B cell (primary cell): ENCODE measurements at places on chromosomes 11 and 22. TPM values are rescaled to one million over a fixed set of nuclear protein-coding genes. Genes with fewer than 3 reads are reported as not detected.
A peak's percentile ranks its signal among the peaks of the same experiment; 100 is the strongest.

GRCh38 chr11:26231252-26231661, 100.7 kb upstream of the ANO3 start:
- no peak for DNase-seq
- H3K36me3 ChIP-seq: no peaks in the 10 kb centered on the region
- peaks cover 4% of the 10 kb centered on the region for H3K4me1 ChIP-seq
- no peaks in the 10 kb centered on the region for H3K27me3 ChIP-seq

Gene RCOR2
- total RNA-seq: not detected in 2 replicates

DNA sequence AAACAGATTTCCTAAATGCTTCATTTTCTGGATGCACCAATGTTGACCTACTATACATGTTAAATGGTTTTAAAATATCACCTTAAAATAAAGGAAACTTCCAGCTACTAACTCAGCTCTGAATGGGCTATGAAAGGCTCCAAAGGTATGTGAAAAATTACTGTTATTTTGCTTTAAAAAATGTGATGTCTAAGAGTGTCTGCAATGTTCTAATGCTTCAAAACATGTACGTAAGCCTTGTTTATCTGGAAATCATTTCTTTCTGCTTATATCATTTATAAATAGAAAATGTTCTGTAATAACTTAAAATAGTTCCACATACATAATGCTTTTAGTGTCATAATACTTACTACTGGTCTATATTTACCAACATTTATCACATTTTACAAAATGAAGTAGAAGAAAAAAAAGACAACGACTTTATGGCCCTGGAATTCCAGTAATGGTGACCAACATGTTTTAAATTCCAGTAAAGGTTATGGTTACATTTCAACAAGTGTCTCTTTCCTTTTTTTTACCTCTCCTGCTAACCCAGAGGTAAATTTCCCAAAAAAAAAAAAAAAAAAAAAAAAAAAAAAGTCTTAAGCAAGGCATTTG, 2.5 kb downstream of the BDNF start:
- no peak for DNase-seq
- peaks cover 30% of the 10 kb centered on the region for H3K4me1 ChIP-seq
- H3K27me3 ChIP-seq: peaks cover 45% of the 10 kb centered on the region
- no peak overlapping the region for H3K4me3 ChIP-seq
- H3K27ac ChIP-seq: no peak overlapping the region

- peaks cover 50% of the 10 kb centered on the region for H3K36me3 ChIP-seq
- no peak overlapping the region for H3K27ac ChIP-seq
- no peaks in the 10 kb centered on the region for H3K27me3 ChIP-seq
- H3K4me3 ChIP-seq: no peak overlapping the region
- H3K4me1 ChIP-seq: no peaks in the 10 kb centered on the region
Measured at GRCh38 chr11:47415949-47416472, 7.6 kb downstream of the SLC39A13 start.

DNA sequence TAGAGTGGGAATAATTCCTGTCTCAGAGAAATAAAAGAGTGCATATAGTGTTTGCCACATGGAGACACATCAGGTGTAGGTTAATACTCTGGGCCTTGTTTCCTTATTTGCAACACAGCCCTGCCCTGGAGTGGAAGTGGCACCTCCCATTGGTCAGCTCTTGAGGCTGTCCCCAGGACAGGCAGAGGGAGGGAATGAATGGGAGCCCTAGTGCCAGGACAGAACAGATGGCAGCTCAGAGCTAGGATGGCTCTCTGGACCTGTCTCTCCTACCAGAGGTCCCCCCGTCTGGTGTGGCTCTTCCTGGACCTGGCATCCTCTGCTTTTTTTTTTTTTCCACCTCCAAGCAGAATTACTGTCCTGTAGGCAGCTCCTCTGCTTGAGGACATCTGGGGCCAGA, 35.6 kb downstream of the LIMK2 start:
- H3K27ac ChIP-seq: no peak overlapping the region
- H3K4me1 ChIP-seq: peaks cover 10% of the 10 kb centered on the region
- no peak for DNase-seq
- no peaks in the 10 kb centered on the region for H3K36me3 ChIP-seq
- no peak overlapping the region for H3K4me3 ChIP-seq
- no peaks in the 10 kb centered on the region for H3K27me3 ChIP-seq

- H3K27me3 ChIP-seq: no peaks in the 10 kb centered on the region
- H3K36me3 ChIP-seq: no peaks in the 10 kb centered on the region
- no peak for DNase-seq
Measured at GRCh38 chr11:5524756-5525155, 8.3 kb upstream of the UBQLNL start.

Gene ADAMTS15
- total RNA-seq: not detected in 2 replicates

Gene AHNAK
- total RNA-seq: 228 and 229 TPM in 2 replicates

Gene CDC42EP2
- total RNA-seq: 1.1 and 1.5 TPM in 2 replicates

DNA sequence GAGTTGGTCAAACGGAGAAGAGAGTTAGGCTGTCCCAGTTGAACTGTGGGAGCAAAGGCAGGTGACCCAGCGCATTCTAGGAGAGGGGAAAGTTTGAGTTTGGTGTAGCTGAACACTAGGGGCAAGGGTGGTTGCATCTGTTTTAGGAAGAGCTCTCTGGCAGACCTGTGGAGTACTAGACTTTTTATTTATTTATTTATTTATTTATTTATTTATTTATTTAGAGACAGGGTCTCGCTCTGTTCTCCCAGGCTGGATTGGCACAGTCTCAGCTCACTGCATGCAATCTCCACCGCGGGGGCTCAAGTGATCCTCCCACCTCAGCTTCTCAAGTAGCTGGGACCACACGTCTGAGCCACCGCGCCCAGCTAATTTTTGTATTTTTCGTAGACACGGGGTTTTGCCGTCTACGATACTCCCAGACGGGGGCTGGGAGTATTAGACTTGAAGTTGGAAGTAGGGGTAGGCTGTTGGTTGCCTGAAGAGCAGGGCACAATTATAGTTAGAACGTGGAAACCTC, 950 bp upstream of the ACER3 start:
- no peak for DNase-seq
- H3K27ac ChIP-seq: no peak overlapping the region
- no peak overlapping the region for H3K4me3 ChIP-seq
- peaks cover 22% of the 10 kb centered on the region for H3K4me1 ChIP-seq

Gene RAB30
- total RNA-seq: 208 and 214 TPM in 2 replicates

DNA sequence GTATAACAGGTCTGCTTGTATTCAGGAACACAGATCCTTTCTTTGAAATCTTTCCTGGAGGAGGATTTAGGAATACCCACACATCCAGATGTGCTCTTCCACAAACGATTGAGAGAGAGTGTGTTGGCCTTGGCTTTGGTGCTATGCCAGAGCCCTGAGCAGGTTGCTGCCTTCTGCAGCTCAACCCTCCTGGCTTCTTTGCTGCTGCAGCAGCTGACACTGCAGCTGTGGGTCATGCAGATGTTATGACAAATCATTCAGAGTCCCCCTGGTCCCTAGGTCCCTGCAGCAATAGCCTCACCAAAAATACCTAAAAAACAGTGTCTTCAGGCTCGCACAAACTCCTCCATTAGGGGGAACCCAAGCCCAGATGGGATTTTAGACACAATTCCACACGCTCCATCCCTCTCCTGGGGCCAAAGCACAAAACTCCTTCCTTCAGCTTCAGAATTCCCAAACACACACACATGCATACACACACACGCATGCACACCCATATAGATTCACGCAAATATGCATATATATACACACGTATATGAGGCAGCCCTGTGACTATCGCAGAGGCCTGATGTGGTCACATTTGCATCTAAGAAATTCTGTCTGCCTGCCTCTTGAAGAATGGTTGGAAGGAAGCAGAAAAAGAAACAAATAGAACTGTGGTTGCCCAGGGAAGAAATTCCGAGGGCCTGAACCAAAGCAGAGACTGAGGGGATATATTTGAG, 35.4 kb downstream of the SLN start:
- DNase-seq: no peak
- no peaks in the 10 kb centered on the region for H3K4me1 ChIP-seq
- no peak overlapping the region for H3K27ac ChIP-seq
- no peaks in the 10 kb centered on the region for H3K36me3 ChIP-seq
- no peaks in the 10 kb centered on the region for H3K27me3 ChIP-seq

Gene LMO1
- total RNA-seq: not detected in 2 replicates

DNA sequence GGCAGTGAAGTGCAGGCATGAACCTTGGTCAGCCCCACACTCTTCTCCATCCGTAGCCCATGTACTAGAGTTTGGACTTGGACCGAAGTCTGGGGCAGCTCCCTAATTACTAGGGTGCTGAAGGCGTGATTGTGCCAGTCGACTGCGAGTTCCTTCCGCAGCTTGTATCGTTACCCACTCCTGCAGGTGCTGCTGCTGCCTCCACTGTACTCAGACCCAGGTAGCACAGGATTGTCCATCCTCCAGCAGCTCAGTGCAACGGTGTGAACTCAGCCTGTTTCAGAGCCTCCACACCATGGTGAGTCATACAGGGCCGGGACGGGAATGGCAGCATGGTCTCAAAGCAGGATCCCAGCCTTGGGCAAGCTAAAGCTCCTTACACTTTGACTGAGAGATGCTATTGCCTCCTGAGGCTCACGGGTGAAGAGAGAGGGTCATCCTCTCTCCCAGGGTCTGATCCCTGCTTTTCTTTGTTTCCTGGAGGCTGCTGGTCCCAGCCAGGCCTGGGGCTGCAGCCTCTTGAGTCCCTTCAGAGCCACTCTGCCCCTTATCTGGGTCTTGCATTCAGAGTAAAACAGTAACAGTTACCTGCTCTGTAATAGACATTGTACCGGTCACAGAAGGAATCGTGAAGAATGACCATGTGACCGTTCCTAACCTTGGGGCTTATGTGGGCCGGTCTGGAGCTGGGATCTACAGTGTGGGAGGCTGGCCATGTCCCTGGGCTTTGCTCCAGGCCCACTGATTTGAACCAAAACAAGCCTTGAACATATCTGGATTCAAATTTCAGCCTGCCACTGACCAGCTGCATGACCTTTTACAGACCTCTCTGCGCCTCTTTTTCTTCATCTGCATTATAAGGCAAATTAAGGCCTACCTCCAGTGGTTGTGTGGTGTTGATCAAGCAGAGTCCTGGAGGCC, 1.7 kb downstream of the TKFC start:
- peaks cover 4% of the 10 kb centered on the region for H3K36me3 ChIP-seq
- H3K4me1 ChIP-seq: peaks cover 35% of the 10 kb centered on the region
- peak overlapping the region; percentile 88 for H3K27ac ChIP-seq
- peak; percentile 18 for DNase-seq
- no peaks in the 10 kb centered on the region for H3K27me3 ChIP-seq

- no peak overlapping the region for H3K4me3 ChIP-seq
- no peaks in the 10 kb centered on the region for H3K27me3 ChIP-seq
- no peaks in the 10 kb centered on the region for H3K36me3 ChIP-seq
- H3K27ac ChIP-seq: no peak overlapping the region
- no peaks in the 10 kb centered on the region for H3K4me1 ChIP-seq
- no peak for DNase-seq
Measured at GRCh38 chr11:123838659-123839058, 32.5 kb upstream of the OR6M1 start.

- no peak overlapping the region for H3K4me3 ChIP-seq
- H3K36me3 ChIP-seq: peaks cover 25% of the 10 kb centered on the region
- H3K27ac ChIP-seq: no peak overlapping the region
- DNase-seq: no peak
- H3K4me1 ChIP-seq: peaks cover 9% of the 10 kb centered on the region
- no peaks in the 10 kb centered on the region for H3K27me3 ChIP-seq
Measured at GRCh38 chr22:50513175-50513574, 5.2 kb downstream of the NCAPH2 start.

DNA sequence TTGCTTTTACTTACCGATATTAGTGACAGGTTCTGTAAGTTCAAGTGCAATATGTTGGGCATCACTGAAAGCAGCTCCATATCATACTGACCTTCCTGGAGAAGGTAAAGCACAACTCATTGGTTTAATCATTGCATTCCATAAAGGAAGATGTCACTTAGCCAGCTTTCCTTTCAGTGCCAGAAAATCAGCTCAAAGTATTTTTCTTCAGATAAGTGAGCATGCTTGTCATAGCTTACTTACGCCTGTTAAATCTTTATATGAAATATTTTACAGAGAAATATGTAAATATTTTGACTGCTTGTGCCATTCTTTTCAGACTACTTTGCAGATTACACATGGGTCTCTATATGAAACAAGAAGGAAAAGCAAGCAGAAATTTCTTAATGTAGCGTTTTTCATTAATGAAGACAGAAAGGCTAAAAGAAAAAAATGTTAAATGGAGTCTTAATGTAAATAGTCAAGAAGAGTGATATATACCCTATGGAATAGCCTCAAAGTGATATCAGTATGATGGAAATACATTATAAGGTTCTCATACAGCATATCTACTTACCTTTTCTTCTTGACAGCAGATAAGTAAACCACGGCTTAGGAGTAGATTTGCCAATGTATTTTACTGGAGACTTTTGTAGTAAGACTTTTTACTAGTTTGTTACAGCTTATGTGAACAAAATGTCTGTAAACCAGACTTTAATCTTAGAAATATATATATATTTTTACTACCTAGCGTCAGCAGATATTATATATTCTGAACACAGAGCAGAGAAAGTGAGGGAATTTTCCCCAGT, 649.7 kb downstream of the METTL15 start:
- no peak overlapping the region for H3K4me3 ChIP-seq
- no peaks in the 10 kb centered on the region for H3K4me1 ChIP-seq
- DNase-seq: no peak
- no peaks in the 10 kb centered on the region for H3K36me3 ChIP-seq

GRCh38 chr22:23062616-23063538, 7.4 kb upstream of the GNAZ start:
- H3K27ac ChIP-seq: no peak overlapping the region
- DNase-seq: no peak
- H3K4me3 ChIP-seq: no peak overlapping the region
- H3K36me3 ChIP-seq: no peaks in the 10 kb centered on the region

Gene CLDN5
- total RNA-seq: not detected in 2 replicates

DNA sequence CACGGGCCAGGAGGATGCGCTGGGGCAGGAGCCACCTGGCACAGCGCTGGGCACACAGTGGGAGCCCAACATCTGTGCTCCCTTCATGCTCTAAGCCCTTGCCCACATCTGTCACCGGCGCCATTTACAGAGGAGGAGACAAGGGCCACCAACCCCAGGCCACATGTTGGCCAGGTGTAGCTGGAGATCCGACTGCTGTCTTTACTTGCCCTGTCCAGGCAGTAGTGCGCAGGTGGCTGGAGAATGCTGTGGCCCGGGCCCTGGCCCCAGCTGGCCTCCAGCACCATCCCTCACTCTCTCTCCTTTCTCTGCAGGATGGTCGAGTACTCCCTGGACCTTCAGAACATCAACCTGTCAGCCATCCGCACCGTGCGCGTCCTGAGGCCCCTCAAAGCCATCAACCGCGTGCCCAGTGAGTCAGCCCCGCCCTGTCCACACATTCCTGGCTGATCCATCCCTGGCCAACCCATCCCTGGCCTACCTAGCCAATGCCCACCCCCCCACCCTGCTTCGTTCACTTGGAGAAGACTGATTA, 48.5 kb downstream of the CACNA1I start:
- H3K36me3 ChIP-seq: no peaks in the 10 kb centered on the region
- DNase-seq: no peak
- peaks cover 27% of the 10 kb centered on the region for H3K27me3 ChIP-seq
- no peak overlapping the region for H3K27ac ChIP-seq
- H3K4me1 ChIP-seq: peaks cover 10% of the 10 kb centered on the region

Gene IRAG1
- 0.32 and 0.58 TPM in 2 replicates for total RNA-seq

GRCh38 chr11:107710301-107710700, 1.6 kb downstream of the SLN start:
- H3K4me1 ChIP-seq: no peaks in the 10 kb centered on the region
- DNase-seq: no peak
- H3K27me3 ChIP-seq: no peaks in the 10 kb centered on the region
- H3K27ac ChIP-seq: no peak overlapping the region
- H3K36me3 ChIP-seq: no peaks in the 10 kb centered on the region
- H3K4me3 ChIP-seq: no peak overlapping the region

- H3K27me3 ChIP-seq: no peaks in the 10 kb centered on the region
- H3K36me3 ChIP-seq: no peaks in the 10 kb centered on the region
- H3K4me1 ChIP-seq: peaks cover 17% of the 10 kb centered on the region
- H3K27ac ChIP-seq: no peak overlapping the region
- no peak for DNase-seq
- no peak overlapping the region for H3K4me3 ChIP-seq
Measured at GRCh38 chr11:77035580-77035979, 1.4 kb downstream of the B3GNT6 start.
